HT1080 (cell line): ENCODE measurements at places on chromosomes 13 and 19. TPM values are rescaled to one million over a fixed set of nuclear protein-coding genes. Genes with fewer than 3 reads are reported as not detected.
A peak's percentile ranks its signal among the peaks of the same experiment; 100 is the strongest.

DNA sequence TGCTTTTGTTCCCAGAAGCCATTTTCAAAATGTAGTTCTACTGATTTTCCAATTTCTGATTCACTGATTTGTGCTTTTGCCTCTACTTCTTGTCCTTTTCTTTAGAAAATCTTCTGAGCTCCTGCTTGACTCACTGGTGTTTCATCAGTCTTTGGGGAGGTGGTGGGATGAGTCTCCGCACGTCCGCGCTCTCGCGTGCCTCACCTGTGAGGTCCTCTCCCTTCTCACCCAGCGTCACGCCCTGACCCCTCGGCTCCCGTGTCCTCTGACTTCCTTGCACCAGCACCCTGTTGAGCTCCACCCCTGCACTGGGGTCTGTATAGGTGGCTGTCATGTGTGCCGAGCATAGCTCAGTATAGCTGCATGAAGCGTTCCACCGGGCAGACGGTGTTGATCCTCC, 52.7 kb upstream of the MCF2L start:
- DNase-seq = no peak

DNA sequence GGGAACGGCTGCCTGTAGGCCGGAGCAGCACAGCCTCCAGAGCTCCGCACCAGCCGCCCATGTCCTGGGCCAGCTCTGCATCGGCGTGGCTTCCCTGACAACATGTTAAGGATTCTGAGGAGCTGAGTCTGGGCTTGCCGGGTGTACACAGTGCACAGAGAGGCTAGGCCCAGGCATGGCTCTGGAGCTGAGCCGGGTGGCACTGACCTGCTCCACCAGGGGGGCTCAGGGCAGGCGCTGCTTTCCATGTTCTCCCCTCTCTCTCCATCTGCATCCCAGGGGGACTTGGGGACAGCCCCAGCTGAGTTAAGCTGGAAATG, 31.6 kb downstream of the AP1M1 start:
- DNase-seq = no peak

The C1QTNF9 gene
- 0.51 and 0.57 TPM in 2 replicates for total RNA-seq

GRCh38 chr13:57314897-57315520, 148.0 kb downstream of the PRR20E start:
- peak; percentile 40 for DNase-seq

GRCh38 chr13:33722216-33722915, 95.6 kb upstream of the RFC3 start:
- no peak for DNase-seq
